ENCODE measurements at places on chromosomes 2 and 18.

DNA sequence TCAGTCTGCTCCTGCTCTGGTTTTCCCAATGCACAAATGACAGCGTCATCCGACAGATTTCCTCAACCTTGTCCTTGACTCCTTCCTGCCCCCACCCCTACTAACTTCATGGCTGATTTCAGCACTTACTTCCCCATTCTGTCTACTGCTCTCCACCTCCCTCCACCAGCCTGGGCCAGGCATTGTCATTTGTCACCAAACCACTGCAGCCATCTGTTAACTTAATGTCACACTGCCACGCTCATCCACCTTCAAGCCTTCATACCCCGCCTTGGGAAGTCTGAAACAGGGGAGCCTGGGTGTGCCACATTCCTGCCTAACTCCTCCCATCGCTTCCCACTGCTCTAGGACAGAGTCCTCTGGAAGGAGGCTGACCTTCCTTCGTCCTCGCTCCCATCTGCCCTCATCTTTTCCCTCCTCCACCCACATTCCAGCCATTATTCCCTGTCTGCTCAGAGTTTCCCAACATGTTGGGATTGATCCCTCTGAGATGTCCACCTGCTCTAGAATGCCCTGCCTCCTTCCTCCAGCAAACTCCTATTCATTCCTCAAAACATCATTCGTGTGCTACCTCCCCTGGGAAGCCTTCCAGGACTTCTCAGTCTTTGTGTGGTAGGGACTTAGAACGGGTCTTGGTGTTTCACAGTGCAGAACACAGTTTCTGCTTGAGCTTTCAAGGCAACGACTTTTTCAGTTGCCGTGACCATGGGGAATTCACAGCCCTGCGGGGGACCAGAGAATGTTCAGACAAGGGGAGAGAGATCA lies 42.2 kb upstream of the SMAD7 start:
- no peak for DNase-seq

DNA sequence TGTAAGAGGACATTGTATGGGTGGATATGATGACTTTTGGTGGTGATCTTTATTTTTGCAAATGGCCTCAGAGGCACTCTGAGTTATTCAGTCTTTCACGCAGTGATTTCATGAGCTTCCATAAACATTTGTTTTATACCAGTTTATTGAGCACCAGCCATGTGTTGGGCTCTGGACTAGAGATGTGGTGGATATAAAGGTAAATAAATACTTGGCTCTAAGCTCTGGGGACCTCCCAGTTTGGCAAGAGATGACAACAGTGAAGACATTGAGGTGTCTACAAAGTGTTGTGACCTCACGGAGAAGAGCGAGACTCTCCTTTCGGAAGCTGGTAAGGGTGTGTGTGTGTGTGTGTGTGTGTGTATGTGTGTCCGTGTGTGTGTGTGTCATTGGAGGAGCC lies 146.4 kb downstream of the TANC1 start:
- DNase-seq, result peak; percentile 53

DNA sequence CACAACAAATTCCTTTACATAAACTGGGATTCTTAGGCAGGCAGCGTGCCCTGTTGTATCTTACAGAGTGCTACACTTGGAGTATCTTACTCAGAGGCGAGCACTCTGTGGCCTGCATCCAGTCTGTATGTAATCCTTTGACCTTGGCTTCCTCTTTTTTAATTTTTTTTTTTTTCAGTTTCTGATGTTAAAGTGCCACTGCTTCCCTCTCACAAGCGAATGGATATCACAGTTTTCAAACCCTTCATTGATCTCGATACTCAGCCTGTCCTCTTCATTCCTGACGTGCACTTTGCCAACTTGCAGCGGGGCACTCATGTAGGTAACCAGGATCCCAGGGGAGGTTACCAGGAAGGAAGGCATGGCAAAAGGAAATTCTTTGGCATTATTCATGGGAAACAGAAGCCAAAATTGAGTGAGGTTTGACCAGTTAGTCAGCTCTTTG lies 40.4 kb downstream of the GRHL1 start:
- no peak for DNase-seq

- DNase-seq, result no peak
These were observed 12.5 kb upstream of the LBH start for GRCh38 chr2:30218814-30219213.

DNA sequence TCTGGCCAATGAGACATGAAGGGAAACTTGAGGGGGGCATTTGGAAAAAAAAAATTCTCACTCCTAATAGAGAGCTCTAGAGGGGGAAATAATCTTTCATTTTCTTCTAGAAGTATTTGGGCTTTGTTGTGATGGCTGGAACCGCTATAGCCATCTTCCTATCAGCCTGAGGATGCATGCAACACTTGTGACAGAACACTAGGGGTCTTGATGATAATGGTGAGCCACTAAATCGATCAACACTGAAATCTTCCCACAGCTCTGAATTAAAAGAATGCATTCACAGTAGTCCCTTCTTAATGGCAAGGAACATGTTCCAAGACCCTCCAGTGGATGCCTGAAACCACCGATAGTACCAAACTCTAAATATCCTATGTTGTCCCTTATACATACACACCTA lies 325.3 kb downstream of the LNPK start:
- no peak for DNase-seq

- no peak for DNase-seq
These were observed 45.3 kb downstream of the BIN1 start for GRCh38 chr2:127061375-127062273.

DNA sequence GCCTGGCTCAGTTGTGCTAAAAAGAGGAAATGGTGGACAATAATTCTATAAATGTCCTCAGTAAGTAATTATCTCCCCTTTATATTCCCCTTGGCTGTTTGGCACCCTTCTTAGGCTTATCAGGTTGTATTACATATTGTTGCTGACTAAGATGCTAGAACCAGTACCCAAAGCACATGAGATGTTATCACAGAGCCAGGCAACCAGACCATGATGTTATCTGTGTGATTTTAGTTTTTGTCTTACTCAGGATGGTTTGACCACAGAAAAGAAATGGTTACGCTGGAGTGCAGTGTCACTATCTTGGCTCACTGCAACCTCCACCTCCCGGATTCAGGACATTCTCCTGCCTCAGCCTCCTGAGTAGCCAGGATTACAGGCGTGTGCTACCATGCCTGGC lies 15.2 kb downstream of the R3HDM1 start:
- DNase-seq, result no peak

- DNase-seq, result no peak
These were observed 42.8 kb upstream of the GALR1 start for GRCh38 chr18:77206676-77207374.

DNA sequence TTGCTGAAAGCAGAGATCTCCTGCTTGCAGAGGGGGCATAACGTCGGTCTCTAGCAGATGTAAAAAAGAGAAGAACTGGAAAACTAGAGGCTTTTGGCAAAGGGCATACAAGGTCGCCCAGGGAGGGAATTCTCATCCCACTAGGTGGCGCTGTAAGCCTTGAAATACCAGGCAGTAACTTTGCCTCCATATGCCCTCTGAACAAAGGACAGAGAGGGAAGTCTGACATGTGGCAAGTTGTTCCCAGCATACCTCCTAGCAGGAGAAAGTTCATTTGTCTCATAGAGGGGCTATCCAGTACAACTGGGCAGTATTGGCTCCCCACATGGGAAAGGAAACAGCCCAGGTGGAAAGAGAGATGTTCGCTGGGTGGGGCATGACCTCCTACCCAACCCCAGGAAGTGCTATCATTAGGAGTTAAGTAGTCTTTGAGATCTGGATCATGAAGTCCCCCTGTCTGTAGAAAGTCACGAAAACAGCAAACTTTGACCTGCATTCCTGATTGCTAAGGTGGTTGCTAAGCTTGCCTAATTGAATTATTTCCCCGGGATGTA lies 39.9 kb downstream of the STK17B start:
- DNase-seq, result no peak

GRCh38 chr2:227877421-227878310 lies 6.2 kb downstream of the DAW1 start:
- DNase-seq, result no peak

- DNase-seq, result no peak
These were observed 25.7 kb upstream of the MSGN1 start for GRCh38 chr2:17790536-17790935.

- no peak for DNase-seq
These were observed 83.1 kb downstream of the KCTD18 start for GRCh38 chr2:200426754-200427153.

GRCh38 chr2:17079262-17079661 lies 413.6 kb upstream of the CYRIA start:
- DNase-seq, result no peak

DNA sequence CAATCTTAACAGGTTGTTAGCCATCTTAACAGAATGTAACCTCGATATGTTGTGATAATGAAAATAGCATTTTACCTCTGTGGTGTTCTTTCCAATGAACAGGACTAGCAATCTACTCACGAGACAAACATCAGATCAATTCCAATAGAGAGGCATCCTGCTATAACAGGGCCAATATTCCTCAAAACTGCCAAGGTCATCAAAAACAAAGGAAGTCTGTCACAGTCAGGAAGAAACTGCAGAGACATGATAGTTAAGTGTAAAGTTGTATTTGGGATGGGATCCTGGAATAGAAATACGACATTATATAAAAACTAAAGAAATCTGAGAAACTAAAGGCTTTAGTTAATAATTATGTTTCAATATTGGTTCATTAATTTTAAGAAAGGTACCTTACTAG lies 588.9 kb upstream of the NETO1 start:
- DNase-seq, result no peak

GRCh38 chr2:54680397-54681041 lies 42.9 kb upstream of the EML6 start:
- DNase-seq, result no peak

GRCh38 chr2:218047536-218048225 lies 21.4 kb upstream of the RUFY4 start:
- DNase-seq, result no peak

GRCh38 chr2:68039317-68039716 lies 23.5 kb downstream of the C1D start:
- no peak for DNase-seq

- no peak for DNase-seq
These were observed 53.4 kb downstream of the CD28 start for GRCh38 chr2:203759690-203760365.

- peak; percentile 66 for DNase-seq
These were observed 29.6 kb downstream of the IGFBP5 start for GRCh38 chr2:216665717-216666116.

DNA sequence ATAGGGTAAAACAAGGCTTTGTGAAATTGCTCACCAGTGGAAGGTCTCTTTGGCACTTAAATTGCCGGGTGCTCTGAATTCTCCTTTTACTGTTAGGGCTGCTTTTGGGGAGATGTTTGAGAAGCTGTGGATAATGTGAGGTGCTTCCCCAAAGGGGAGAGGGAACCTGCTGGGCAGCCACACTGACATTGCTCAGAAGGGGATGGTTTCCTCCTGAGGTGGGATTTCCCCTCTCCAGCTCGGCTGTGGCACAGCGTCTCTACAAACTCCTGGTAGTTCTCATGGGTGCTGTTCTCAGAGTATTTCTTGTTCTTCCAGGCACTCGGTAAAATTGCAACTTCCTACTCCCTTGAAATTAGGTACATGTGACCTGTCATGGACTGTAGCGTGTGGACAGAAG lies 124.2 kb downstream of the LPIN1 start:
- DNase-seq, result no peak

- DNase-seq, result no peak
These were observed 156.6 kb downstream of the DYSF start for GRCh38 chr2:71609958-71610357.

DNA sequence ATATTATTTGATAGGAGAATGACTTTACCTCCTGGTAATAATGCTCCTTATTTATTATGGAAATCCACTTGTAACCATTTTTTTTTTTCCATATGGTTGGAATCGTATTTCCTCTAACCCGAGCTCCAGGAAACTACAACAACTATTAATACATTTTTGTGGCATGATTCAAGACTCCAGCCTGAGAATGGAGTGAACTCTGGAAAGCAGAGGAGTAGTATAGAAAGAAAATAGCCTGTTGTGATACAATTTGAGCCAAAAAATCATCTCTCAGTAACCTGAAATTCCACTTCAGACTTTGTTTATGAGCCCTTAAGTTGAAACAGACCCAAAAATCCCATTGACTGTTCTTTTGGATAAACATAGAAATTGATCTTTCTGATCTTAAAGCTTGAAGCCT lies 921.1 kb downstream of the SOCS6 start:
- DNase-seq, result no peak

GRCh38 chr2:83517727-83518368 lies 941.2 kb downstream of the SUCLG1 start:
- no peak for DNase-seq

- no peak for DNase-seq
These were observed 77.9 kb upstream of the ARL5A start for GRCh38 chr2:151905963-151906632.

GRCh38 chr2:24435391-24436316 lies 55.4 kb upstream of the NCOA1 start:
- peak; percentile 69 for DNase-seq

- no peak for DNase-seq
These were observed 228.8 kb downstream of the SH3BP4 start for GRCh38 chr2:235180642-235181041.

GRCh38 chr2:241798631-241799521 lies 10.1 kb upstream of the NEU4 start:
- DNase-seq, result no peak

GRCh38 chr2:102239344-102239743 lies 52.5 kb downstream of the IL1RL2 start:
- no peak for DNase-seq

GRCh38 chr2:4047961-4048891 lies 344.9 kb downstream of the DCDC2C start:
- DNase-seq, result no peak

GRCh38 chr2:56687169-56687568 lies 503.4 kb downstream of the CCDC85A start:
- DNase-seq, result no peak

DNA sequence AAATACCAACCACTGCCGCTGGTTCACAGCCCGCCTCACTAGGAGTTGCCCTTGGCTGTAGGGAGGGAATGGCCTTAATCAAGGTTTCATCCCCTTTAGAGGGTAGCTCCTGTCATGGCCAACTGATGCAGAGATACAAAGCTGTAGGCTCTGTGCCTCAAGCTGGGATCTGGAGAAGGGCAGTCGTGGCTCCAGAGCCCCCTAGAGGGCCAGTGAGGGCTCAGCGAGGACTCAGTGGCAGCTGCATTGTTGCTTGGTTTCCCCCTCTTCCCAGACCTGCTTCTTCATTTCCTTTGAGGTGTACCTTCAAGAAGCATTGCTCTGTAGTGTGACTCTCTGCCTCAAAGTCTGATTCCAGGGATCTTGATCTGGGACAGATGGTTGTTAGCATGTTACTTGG lies 302.1 kb downstream of the LPIN1 start:
- no peak for DNase-seq

- no peak for DNase-seq
These were observed 408.3 kb downstream of the NUP35 start for GRCh38 chr2:183532514-183532913.

DNA sequence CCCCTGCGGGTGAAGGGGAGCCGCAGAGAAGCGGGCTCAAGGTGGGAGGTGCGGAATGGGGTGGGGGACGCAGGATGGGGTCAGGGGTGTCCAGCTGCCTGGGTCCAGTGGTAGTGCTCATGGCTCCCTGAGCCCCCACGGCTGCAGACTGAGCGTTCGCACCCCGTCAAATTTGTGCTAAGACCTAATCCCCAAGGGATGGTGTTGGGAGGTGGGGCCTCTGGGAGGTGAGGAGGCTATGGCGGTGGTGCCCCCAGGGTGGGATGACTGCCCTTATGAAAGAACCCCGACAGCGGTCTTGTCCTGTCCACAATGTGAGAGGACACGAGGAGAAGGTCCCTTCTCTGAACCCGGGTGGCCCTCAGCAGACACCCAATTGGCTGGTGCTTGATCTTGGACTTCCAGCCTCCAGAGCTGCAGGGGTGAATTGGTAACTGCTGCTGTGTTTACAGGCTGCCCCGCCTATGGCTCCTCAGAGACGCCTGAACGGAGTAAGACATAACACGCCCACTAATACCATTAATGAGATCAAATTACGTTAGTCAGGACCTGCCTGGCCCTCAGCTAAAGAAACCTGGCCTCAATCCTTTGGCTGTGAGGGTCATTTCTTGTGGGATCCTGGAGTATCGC lies 42.6 kb downstream of the PXDN start:
- no peak for DNase-seq

Measured in DMS79 (cell line).